ENCODE measurements at places on chromosomes 2 and 18.

GRCh38 chr2:156903335-156903734 lies 354.2 kb upstream of the GALNT5 start:
- DNase-seq = no peak

DNA sequence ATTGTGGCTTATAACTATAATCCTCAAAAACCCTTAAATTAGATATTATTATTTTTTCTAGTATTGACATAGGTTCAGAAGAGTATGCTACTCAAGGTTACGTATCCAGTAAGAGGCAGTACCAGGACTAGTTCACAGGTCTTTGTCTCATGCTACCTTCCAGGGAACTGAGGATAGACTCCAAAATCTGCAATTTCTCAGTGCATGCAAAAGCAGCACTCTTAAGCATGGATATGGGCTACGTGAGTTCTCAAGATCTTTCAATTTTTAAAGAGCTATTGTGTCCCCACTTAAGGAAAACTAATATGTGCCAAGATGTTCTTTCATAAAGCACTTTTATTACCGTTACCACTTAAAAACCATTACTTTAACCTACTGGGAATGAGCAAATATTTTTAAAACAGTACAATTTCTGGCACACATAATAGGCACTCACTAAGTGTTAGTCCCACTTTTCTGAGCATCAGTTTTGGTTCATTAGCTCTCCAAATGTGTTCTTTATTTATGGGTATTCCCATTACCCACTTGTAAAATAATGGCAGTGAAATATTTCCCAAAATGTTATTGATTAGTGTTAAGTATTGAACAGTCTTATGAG lies 113.8 kb upstream of the TTN start:
- no peak for DNase-seq

GRCh38 chr18:22695674-22696073 lies 237.5 kb upstream of the RBBP8 start:
- no peak for DNase-seq

- DNase-seq = no peak
Measured at GRCh38 chr2:96144481-96145035, 682 bp downstream of the DUSP2 start.

DNA sequence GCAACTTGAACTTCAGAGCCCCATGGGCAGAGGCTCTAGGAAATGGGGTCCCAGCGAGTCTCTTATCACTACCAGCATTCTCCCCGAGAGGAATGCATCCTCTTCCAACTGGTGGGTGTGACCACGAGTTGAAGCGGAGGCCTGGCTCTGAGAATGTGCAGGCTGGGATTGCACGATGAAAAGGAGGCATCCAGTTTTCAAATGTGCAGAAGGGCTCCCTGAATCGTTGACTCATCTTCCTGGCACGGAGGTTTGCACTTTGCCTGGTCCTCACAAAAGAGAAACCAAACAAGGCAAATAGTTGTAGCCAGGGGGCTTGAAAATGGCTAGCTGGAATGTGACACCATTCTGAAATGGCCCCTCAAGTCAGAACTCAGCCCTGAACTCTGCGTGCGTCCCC lies 216.7 kb downstream of the GLI2 start:
- no peak for DNase-seq

GRCh38 chr2:166494140-166494624 lies at the start of gene SCN7A:
Gene SCN7A, minus strand, starts transcription at chr2:166494249. Its CDS starts 16,553 bp downstream, at chr2:166477696.
- no peak for DNase-seq

GRCh38 chr2:238320648-238321281 lies 447 bp downstream of the TRAF3IP1 start:
- DNase-seq = no peak

DNA sequence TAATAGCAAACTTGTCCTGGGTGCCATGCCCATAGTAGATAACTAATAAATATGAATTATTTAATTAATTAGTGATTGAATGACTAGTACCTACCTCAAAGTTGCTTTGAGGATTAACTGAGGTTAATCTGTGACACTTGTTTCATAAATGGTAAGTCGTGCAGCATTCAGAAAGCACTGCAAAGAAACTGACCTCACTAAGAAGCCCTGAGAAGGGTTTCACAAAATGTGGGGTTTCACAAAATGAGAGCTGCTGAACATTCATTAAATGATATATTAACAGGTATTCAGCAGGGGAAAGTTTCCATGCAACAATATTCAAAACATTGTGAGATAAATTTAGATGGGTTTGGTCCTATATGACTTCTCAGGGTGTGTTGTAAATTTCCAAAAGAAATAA lies 236.2 kb downstream of the OSR1 start:
- no peak for DNase-seq

DNA sequence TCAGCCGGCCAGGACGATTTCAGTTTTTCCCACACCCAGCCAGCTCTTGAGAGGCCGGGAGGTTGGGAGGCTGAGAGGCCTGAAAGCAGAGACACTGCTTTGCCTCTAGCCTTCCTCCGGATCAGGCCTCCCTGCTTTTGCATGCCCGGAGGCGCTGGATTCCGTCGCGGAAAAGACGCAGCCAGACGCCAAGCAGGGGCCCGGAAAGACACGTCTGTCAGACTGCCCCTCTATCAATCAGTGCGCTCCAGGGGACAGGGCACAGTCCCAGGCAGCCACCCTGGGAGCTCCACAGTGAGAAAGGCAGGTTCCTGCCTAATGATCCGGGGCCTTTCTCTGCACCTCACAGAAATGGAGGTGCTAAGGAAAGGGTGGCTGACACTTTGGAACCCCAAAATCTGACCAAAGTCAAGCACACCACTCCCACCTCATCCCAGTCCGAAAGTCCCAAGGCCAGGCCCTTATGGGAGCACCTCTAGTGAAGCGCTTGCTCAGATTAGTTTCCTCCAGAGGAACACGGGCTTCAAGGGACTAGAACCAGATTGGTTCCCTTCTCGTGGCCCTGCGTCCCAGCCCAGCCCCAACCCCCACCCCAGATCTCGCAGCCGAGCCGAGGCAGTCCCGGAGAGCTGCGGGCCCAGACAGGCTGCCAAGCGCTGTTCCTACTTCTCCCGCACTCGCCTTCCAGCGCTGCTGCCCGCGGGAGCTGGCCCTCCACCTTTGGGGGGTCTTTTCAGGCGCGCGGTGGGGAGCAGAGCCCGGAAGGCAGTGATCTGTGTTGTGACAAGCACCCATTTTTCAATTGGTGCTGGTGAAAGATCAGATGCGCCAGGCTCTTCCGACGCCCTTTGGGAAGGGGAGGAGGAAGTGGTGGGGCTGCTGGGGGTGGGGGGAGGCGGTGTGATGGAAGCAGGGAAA lies 5.0 kb downstream of the DLX1 start:
- no peak for DNase-seq

GRCh38 chr18:22826726-22827125 lies 106.4 kb upstream of the RBBP8 start:
- DNase-seq = no peak

- DNase-seq = no peak
Measured at GRCh38 chr18:59735269-59735860, 38.1 kb upstream of the CCBE1 start.

DNA sequence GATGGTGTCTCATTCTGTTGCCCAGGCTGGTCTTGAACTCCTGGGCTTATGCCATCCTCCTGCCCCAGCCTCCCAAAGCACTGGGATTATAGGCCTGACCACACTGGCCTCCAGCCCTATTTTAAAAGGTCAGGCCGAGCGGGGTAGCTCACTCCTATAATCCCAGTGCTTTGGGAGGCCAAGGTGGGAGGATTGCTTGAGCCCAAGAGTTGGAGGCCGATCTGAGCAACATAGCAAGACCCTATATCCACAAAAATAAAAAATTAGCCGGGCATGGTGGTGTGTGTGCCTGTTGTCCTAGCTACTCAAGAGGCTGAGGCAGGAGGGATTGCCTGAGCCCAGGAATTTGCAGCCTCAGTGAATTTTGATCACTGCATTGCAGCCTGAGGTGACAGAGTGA lies 3.9 kb downstream of the CAB39 start:
- DNase-seq = no peak

GRCh38 chr2:217902379-217903141 lies 100.2 kb downstream of the TNS1 start:
- no peak for DNase-seq

DNA sequence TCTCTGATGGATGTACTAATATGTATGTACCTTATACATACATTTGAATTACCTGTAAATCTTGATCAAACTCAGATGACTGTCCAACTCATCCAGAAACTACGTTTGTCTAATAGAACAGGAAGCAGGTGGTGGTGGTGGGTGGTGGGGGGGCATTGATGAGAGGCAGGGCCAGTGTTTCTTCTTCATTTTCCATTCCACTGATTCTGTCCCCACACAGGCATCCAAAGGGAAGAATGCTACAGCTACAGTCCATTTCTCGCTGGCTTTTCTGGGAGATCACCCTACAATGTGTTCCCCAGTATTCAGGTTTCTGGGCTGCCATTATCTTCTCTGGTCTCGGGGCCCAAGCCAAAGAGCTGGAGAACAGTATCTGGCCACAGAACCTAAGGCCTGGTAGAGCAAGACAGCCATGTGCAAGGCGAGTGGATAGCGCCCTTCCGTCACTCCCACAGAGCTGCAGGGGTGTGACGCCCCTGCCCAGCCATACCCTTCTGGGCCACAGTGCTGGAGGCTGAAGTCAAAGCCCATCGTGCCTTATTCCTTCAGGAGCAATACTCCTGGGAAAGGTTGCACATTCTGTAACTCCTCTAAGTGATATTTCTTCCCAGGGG lies 54.5 kb downstream of the BCL11A start:
- DNase-seq = no peak

GRCh38 chr2:6186332-6187151 lies 494.4 kb downstream of the SOX11 start:
- DNase-seq = no peak

DNA sequence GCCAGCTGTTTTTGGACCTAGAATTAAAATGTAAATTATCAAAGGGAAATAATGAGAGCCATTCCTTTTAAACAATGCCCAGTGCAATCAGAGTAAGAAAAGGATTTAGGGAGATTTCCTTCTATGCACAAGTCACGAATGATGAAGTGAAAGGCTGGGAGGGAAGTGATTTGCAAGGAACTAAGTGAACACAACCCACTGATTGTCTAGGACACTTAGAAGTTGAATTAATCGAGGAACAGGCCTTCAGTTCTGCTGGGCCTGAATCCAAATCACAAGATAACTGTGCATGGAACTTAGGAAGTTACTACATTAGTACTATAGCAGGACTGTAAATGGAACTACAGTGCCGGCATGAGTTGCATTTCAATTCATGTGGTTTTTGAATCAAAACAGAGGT lies 17.7 kb downstream of the MAP2 start:
- no peak for DNase-seq

DNA sequence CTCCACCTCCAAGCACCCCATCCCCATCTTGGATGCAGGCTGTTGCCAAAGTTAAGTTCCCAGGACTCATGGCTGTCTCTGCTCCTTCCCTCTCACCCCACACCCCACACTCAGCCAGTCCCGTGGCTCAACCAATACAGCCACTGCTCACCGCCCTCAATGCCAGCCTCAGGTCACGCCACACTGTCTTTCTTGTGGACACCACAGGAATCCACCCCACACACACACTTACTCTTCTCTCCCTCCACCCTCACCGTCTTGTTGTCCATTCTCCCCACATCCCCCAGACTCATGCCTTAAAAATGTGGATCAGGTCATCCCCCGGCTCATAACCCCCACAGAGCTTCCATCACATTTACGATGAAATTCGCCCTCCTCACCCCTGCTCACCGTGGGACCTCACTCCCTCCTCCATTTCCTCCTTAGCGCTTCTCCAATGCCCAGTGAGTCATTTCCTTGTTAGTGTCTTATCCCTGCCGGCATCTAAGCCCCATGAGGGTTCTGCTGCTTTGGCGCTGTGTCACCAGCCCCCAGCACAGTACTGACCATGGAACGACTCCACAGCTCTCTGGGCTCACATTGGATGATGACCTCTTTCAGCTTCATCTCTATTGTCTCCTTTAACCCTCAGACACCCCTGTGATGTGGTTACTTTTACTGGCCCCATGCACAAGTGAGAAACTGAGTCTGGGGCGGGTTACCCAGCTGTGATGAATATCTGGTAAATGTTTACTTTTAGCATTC lies 13.8 kb downstream of the MLPH start:
- DNase-seq = no peak

DNA sequence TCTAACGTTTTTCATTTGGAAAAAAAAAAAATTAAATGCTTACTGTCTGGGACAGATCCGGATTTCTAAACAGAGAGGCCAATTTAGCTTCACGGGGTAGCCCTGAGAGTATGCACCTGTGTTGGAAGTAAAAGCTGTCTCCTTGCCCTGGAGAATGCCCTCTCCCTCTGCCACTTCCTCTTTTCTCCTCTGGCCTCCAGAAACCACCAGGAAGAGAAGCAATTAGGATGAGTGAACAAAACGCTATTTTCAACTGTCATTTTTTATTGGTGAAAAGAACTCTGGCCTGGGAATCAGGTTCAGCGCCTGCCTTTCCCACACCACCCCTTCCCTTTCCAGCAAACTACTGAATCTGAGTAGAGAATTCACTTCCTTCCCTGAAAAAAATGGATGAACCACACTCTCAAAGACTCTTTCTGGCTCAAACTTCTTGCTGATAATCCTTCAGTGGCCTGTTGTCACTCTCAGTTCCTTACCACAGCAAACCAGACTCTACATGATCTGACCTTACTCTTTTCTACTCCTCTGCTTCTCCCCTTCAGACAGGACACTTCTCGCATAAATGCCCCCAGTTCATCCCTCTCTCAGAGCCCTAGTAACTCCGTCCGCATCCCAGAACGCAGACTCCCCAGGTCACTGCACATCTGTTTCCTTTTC lies 29.8 kb downstream of the KLF7 start:
- no peak for DNase-seq

DNA sequence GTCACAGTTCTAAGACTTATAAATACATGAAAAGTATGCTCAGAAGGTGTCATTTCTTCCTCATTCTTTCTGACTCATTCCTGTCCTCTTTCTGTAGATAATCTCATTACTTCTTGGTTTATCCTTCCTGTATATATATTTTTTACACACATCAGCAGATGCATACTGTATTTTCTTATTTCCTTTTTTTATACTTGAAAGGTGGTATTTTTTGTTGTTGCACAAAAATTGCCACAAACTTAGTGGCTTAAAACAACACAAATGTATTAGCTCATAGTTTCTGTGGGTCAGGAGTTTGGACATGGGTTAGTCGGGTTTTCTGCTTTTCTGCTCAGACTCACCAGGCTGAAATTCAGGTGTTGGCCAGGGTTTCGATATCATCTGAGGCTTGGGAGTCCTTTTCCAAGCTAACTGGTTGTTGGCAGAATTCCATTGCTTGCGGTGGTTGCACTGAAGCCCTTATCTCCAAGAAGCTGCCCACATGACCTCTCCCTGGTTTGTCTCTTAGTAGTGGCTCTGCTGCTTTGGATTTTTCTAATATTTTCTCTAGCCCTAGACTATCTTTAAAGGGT lies 162.6 kb downstream of the FMNL2 start:
- DNase-seq = no peak

- no peak for DNase-seq
Measured at GRCh38 chr2:238475566-238475965, 48.8 kb downstream of the ASB1 start.
